ENCODE measurements at places on chromosomes 5 and 9. TPM values are rescaled to one million over a fixed set of nuclear protein-coding genes. Genes with fewer than 3 reads are reported as not detected.

OTULINL gene
- 7.2 TPM for total RNA-seq

TAF11L10 gene
- not detected for total RNA-seq

DNA sequence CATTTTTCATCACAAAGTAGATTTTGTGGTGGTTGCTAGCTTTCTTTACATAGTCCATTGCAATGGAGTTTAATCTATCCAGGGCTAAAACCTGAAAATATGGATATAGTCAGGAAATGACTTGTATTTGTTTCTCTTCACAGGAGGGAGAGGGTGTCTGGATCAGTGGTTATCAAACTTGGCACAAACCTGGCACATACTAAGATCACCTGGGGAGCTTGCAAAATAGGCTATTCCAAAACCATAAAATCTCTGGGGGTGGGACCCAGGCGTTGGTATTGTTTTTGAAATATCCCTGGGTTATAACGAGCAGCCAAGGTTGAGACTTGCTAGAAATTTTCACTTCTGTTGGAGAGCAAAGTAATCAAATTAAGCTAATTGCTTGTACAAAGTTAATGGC, 179.9 kb downstream of the PCSK1 start:
- DNase-seq: no peak
- H3K27ac ChIP-seq: no peak overlapping the region
- H3K4me1 ChIP-seq: no peaks in the 10 kb centered on the region
- no peaks in the 10 kb centered on the region for H3K36me3 ChIP-seq
- no peak overlapping the region for H3K4me3 ChIP-seq

GRCh38 chr5:72167804-72168203, 60.5 kb downstream of the MAP1B start:
- H3K4me1 ChIP-seq: peaks cover 56% of the 10 kb centered on the region
- H3K27me3 ChIP-seq: no peaks in the 10 kb centered on the region
- no peaks in the 10 kb centered on the region for H3K36me3 ChIP-seq
- no peak overlapping the region for H3K4me3 ChIP-seq

DNA sequence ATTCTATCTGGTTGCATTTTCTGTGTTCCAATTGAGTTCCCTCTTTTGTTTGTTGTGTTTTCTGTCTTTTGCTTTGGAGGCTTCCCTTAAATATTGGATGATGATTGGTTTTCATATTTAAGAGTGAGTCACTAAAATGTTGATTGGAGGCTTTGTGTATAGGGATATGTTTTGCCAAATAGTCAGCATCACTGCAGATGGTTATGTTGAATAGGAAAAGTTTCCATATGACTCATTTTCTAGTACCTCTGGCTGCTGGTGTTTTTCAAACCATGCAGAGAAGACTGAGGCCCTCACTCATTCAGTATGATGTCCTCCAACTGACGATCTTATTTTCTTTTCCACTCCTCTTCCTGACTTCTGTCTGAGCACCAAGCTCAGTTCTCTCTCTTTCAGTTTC, 1290.0 kb downstream of the EFNA5 start:
- no peak overlapping the region for H3K27ac ChIP-seq
- no peaks in the 10 kb centered on the region for H3K27me3 ChIP-seq
- no peaks in the 10 kb centered on the region for H3K4me1 ChIP-seq
- DNase-seq: no peak
- no peak overlapping the region for H3K4me3 ChIP-seq
- no peaks in the 10 kb centered on the region for H3K36me3 ChIP-seq

DNA sequence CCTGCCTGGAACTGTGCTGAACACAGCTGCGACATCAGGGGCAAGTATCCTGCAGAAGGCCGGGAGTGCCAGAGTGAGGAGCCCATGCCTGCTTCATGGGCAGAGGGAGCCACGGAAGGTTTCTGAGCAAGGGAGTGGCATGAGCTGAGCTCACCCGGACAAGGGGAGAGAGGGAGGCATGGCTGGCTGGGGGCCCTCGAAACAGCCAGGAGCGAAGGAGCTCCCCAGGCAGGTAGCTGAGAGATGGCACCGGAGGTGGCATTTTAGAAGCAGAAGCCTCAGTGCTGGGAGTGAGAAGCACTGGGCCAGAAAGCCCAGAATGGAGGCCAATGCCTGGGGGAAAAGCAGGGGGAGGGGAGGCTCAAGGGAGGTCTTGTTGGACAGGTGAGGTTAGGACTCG, 56.9 kb upstream of the SARDH start:
- H3K27me3 ChIP-seq: no peaks in the 10 kb centered on the region
- no peak for DNase-seq
- no peak overlapping the region for H3K27ac ChIP-seq
- no peak overlapping the region for H3K4me3 ChIP-seq
